ENCODE measurements at places on chromosomes 16 and 17.

GRCh38 chr17:29433541-29433940, 43.4 kb downstream of the TAOK1 start:
- no peak for DNase-seq

DNA sequence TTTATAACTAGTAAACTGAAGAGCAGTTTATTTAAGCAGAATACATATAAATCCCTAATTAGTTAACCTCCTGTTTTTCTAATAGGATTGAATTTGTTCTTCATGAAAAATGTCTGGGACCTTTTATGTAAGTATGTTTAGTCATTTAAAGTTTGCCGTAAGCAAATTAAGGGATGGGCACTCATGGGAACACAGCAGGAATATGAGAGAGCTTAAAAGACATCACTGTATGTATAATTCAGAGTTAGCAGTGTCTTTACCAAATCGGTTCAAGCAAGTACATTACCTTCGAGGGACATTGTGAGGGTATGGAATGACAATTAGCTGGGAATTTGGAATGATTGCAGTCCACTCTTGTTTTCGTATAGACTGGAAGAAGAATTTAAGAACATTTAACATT, 17.7 kb upstream of the NETO2 start:
- no peak for DNase-seq

DNA sequence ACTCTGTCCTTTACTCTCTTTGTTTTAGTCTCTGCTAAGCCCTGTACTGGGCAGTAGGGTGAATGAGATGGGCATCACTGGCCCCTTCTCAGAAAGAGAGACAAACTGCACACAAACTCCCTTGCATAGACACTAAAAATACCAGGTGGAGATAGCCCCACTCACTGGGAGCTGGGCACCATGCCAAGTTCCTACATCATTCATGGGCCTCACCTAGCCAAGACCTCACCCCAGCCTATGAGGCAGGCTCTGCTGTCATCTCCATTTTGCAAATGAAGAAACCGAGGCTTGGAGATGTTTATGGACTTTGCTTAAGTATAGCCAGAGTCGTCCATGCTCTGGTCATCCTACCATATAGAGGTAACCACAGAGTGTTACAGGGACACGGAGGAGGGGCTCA, 499.8 kb upstream of the CDH11 start:
- DNase-seq = no peak

- DNase-seq = no peak
These were observed 24.6 kb upstream of the FAAP100 start for GRCh38 chr17:81576621-81577277.

- no peak for DNase-seq
These were observed 44.2 kb downstream of the BEAN1 start for GRCh38 chr16:66471264-66471663.

- DNase-seq = no peak
These were observed 1.6 kb upstream of the SMTNL2 start for GRCh38 chr17:4582691-4583090.

- no peak for DNase-seq
These were observed 564.0 kb downstream of the MAF start for GRCh38 chr16:79036541-79036940.

GRCh38 chr16:11506741-11507305, 79.9 kb downstream of the LITAF start:
- no peak for DNase-seq

- no peak for DNase-seq
These were observed 354.0 kb upstream of the CCL2 start for GRCh38 chr17:33901085-33901484.

GRCh38 chr17:77454242-77455095, 313.7 kb downstream of the SEC14L1 start:
- DNase-seq = no peak

- no peak for DNase-seq
These were observed 40.7 kb downstream of the DUSP14 start for GRCh38 chr17:37530420-37530819.

DNA sequence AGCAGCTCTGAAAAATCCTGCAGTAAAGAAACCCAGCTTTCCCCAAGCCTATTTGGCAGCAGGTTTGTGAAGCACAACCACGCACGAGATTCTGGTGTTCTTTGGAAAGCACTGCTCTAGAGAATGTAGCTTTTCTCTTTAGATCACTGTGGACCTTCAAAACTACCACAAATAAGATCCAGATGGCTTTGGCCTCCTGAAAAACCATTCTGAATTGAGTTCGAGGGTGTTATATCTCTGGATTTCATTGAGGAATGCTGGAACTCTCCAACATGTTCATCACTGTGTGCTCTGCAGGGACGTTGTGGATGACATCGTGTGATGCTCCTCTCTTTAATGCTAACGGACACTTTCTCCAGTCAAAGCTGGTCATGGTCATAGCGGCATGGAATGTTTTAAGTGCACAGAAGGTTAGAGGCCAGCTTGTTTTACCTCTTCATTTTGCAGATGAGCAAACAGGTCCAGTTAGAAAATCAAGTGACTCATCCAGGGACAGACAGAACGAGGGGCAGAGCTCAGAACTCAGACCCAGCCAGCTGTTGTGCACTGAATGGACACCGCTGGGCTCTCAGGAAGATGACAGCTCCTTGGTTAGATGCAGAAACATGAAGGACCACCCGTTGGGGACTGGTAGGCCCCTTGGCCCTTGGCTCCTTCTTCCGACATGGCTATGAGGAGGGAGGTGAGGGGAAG, 37.2 kb downstream of the CCDC42 start:
- DNase-seq = no peak

GRCh38 chr16:56929639-56930038, 2.3 kb upstream of the HERPUD1 start:
- no peak for DNase-seq

- DNase-seq = no peak
These were observed 6.6 kb upstream of the MIF4GD start for GRCh38 chr17:75277664-75278071.

GRCh38 chr17:36791942-36792475, 145.3 kb upstream of the LHX1 start:
- no peak for DNase-seq

DNA sequence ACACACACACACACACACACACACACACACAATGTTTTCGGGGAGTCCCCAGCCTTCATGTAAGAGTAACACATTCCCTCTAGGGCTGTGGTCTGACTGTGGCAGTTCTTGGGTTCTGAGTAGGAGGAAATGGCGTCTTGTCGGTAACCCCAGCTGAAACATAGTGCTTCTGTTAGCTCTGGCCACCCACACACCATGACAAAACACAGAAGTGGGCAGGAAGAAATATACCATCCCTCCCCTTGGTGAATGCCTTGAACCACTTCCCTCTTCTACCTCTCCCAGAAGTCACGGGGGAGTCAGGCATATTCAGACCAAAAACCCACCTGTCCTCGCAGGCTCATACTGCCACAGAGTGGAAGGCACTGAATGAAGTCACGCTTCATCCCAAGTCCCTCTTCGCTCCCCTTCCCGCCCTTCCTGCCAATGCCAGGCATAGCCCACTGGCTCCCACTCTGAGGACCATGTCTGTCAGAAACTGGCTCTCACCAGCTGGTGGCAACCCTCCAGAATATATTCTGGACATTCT, 11.5 kb downstream of the SLC35B1 start:
- peak; percentile 57 for DNase-seq

DNA sequence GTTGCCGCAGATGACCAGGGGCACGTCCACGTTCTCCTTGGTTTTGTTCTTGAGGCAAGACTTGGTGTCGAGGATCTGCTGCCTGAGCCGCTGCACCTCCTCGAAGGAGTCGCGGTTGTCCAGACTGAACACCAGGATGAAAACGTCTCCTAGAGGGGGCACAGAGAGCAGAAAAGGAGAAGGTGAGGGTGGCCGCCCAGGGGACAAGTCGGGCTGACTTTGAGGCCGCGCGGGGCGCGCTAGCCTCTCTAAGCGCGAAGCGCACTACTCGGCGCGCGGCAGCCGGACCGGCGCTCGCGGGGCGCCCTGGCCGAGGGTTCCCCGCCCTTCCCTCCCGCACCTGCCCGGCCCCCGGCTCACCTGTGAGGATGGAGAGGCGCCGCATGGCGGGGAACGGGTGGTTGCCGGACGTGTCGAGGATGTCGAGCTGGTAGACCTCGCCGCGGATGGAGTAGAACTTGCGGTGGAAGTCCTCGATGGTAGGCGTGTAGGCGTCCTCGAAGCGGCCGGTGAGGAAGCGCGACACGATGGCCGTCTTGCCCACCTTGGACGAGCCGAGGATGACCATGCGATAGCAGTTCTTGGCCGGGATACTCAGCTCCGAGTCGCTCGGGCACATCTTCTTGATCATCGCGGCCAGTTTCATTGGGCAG, 533 bp downstream of the RASD1 start:
- no peak for DNase-seq

- no peak for DNase-seq
These were observed 188.8 kb downstream of the PRKCA start for GRCh38 chr17:66491213-66491612.

GRCh38 chr16:28473714-28474265, 1.7 kb upstream of the NPIPB7 start:
- no peak for DNase-seq

DNA sequence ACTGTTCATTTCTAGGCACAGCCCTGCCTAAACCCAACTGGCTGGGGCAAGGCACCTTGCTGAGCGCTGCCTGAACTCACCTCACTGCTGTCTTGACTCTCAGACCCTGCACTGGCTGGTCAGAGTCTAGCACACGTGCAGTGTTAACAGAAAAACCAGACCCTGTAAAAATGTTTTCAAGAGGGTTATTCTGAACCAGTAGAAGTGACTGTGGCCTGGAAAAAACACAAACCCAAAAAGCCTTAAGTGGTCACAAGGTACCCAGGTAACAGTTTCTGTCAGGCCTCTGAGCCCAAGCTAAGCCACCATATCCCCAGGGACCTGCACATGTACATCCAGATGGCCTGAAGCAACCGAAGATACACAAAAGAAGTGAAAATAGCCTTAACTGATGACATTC, 6.1 kb upstream of the EIF4A3 start:
- DNase-seq = no peak

DNA sequence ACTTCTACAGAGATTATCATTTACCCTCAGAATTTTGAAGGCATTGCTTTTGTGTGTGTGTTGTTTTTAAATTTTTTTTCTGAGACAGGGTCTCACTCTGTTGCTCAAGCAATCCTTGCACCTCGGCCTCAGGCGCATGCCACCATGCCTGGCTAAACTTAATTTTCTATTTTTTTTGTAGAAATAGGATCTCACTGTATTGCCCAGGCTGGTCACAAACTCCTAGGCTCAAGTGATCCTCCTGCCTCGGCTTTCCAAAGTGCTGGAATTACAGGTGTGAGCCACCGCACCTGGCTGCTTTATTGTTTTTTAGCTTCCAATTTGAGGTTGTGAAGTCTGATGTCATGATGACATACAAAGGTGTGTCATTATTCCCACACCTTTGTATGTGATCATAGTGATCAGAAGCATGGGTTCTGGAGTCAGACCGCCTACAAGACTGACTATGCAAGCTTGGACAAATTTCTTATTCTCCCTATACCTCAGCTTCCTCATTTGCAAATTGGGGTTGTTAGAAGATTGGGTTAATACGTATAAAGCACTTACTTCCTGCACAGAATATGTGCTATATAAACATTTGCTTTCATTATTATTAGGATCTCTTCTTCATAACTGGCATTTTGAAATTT, 5.8 kb downstream of the SEPHS2 start:
- DNase-seq = no peak

DNA sequence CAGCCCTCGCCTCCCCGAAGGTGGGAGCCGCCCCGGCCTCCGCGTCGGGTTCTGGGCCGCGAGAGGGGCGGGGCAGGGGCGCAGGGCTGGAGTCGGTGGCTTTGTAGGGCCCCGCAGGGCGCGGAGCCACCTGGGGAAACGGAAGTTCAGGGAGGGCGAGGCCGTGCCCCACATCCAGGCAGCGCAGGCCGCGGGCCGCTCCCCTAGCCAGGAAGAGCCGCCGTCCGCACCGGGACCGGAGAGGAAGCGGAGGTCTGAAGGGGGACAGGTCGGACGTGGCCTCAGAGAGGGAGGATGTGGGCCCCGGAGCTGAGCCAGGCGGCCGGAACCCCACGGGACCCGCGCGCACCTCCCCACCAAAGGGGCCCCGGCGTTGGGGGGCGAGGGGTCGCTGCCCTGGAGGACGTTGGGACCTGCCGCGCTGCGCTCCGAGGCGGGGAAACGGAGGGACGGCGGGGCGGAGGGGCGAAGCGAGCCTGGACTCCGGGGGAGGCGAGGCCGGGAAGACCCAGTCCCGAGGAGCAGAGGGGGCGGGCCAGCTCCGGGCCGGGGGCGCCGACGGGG, 482 bp upstream of the SLC16A3 start:
- no peak for DNase-seq

DNA sequence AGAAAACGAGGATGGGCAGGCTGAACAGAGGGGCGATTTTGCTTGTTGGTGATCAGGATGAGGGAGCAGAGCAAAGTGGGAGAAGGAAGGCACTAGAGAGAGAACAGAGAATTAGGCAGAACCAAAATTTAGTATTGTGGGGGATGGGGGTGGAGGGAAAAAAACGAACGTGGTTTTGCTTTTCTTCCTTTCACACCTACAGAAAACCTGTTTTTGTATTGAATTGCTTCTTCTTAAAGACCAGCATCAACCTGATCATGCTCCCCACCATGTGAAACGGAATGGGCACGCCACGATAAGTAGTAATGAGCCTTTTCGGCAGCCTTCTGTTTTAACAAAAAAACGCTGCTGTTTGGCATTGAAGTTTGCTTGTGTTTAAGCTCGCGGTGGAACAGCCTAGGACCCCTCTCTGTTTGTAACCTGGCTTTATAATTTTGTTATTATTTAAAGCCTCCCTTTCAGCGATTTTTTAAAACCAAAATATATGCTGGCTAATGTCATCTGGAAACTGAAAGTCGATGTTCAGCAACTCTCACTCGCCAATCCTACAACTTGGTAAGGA, 36.8 kb downstream of the ERCC4 start:
- DNase-seq = no peak

DNA sequence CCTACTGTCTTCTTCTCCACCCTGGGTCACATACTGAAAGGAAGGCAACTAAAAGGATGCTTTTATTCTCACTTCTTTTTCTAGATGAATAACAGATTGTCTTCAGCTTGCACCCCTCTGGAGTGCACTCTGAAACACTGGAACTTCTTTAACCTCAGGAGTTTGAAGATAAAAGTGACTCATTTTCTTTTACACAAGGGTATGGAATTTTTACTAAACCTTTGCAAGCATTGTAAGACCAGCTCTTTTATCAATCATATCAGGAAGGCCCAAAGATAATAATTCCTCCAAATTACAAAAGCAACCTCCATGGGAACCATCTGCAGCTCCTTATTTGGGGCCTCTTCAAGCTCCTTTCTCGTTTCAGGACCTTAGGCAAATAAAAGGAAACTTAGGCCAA, 193.5 kb upstream of the KIF2B start:
- DNase-seq = no peak

Measured in stimulated activated CD8-positive, alpha-beta memory T cell treated with anti-CD3 and anti-CD28 coated beads, Interleukin-4, amount 100 ng/mL, for 4 hours (primary cell).